Stimulated activated CD8-positive, alpha-beta memory T cell treated with anti-CD3 and anti-CD28 coated beads, Interleukin-15, amount 100 ng/mL, for 24 hours (primary cell): ENCODE measurements at places on chromosomes 2 and 18.

GRCh38 chr2:148108385-148108784 lies 87.5 kb downstream of the MBD5 start:
- no peak for DNase-seq

GRCh38 chr2:230914886-230915285 lies 10.2 kb downstream of the GPR55 start:
- no peak for DNase-seq

DNA sequence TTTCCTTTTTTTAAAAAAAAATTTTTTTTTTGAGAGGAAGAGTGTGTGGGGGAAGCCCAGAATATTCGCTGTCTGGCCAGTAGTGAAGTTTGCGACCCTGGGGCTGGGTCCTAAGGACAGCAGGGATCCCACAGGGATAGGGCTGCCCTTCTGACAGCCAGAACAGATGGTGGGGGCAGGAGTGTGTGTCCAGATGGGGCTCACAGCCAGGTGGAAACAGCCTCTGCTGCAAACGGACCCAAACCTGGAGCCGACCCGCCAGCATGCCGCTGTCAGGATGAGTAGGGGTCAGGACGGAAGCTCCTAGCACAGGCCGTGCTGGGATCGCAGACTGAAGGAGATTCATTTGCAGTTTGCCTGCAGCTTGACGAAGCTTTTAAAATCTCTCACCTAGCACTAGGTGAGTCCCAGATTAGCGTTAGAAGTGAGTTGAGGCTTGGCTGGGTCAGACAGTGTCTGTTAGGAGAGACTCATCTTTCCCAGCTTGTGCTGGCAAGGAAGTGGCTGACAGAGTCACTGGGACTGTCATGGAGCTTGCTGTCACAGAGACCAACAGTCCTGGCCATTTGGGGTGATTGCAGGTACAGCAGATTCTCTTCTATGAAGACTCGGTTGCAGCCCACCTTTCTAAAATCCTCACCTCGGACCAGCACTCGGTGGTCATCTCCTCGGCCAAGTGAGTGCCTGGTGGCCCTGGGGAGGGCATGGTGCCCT lies 93.4 kb downstream of the DGKD start:
- no peak for DNase-seq

- DNase-seq, result no peak
Observed at GRCh38 chr2:98461498-98462049, 16.9 kb downstream of the INPP4A start.

DNA sequence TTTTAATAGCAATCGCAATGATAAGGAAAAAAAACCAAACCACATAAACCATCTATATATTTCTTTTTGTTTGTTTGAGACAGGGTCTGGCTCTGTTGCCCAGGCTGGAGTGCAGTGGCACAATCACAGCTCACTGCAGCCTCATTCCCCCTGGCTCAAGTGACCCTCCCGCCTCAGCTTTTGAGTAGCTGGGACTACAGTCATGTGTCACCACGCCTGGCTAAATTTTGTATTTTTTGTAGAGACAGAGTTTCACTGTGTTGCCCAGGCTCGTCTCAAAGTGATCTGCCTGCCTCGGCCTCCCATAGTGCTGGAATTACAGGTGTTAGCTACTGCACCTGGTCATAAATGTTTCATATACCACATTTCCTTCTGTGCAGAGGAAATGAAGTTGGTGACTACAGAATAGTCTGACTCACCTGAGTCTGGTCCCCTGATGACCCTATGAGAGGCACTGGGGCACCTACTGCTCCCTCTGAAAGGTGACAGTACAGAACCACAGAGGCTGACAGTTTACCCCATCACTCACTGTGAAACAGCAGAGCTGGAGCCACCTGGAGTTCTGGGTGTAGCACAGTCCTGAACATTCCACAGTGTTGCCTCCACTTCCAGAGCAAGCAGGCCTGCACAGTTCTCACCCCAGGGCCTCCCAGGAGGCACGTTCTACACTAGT lies 183.7 kb upstream of the PXDN start:
- no peak for DNase-seq

GRCh38 chr2:85796341-85797262 lies 42.8 kb downstream of the ATOH8 start:
- DNase-seq, result no peak

GRCh38 chr2:59806486-59806885 lies 747.0 kb downstream of the BCL11A start:
- DNase-seq, result no peak

DNA sequence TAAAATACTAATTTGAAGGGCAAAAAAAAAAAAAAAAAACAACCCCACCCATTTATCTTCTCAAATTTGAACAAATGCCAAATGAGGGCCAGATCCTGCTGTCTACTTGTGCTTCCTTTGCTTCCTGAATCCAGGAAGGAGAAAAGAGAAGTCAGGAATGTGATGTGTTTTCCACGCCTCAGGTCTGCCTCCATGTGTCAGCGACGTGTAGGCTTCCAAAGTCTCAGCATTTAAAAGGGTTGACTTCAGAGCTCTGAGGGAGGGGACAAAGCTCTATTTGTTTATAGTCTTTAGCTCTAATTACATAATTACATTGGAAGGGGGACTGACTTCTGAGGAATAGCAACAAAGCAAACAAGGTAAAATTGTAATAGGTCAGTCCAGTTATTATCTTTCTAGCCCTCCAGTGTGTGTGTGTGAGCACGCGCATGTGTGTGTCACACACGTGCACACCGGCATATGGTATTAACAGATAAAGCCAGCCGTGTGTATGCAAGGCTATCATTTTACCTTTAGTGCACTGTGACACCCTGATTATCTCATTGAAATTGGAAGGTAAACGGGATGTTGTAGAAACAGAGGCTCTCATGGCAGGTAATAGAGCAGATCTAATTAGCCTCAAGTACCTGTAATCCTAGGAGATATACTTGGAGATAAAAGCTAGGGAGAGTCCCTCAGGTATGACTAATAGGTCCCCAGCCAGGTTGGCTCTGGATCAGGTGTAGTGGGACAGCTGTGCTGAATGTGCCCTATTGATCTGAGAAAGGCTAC lies 911.4 kb upstream of the ZEB2 start:
- DNase-seq, result no peak

- no peak for DNase-seq
Observed at GRCh38 chr2:113157897-113158753, 15.6 kb upstream of the PSD4 start.

DNA sequence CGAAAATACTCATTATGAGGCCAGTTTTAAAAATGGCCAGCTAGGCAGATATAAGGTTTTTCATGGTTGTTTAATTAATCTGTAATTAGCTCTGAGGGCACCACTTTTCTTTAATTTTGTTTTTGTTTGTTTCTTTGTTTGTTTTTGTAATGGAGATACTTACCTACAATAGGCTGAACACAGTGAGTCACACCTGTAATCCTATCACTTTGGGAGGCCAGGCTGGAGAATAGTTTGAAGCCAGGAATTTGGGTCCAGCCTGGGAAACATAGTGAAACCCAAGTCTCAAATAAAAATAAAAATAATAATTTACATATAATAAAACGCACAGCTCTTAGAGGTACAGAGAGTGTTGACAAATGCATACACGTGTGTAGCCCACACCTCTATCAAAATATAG lies 56.8 kb upstream of the MSH2 start:
- DNase-seq, result no peak

DNA sequence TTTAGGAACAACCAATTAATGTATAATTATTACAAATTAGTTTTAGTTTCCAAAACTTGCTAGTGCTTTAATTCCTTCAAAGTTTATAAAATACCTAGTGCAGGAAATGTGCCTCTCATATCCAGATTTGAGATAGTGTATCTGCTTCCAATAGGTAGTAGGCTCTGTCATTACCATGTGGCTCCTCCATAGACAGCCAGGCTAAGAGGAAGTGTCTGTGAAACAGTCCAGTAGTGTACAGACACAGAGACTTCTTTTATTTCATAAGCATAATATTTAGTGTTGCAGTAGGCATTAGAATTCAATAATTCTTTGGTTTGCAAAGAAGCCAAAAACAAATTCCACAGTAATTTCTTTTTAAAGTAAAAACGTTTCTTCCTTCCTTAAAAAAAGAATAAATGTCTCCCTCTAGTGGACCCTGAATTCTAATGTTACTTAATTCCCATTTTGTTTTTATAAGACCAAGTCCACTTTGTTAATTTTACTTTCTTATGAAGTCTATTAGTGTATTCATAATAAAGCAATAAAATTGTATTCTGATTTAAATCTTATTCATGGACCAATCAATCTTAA lies 101.2 kb downstream of the NEB start:
- no peak for DNase-seq

- DNase-seq, result no peak
Observed at GRCh38 chr2:134074619-134075018, 179.3 kb upstream of the MGAT5 start.

GRCh38 chr18:55280503-55280902 lies 307.5 kb downstream of the TCF4 start:
- DNase-seq, result no peak
